ENCODE measurements at places on chromosomes 2 and 18.

GRCh38 chr2:11665510-11666362, 4.3 kb downstream of the NTSR2 start:
- no peak for DNase-seq

DNA sequence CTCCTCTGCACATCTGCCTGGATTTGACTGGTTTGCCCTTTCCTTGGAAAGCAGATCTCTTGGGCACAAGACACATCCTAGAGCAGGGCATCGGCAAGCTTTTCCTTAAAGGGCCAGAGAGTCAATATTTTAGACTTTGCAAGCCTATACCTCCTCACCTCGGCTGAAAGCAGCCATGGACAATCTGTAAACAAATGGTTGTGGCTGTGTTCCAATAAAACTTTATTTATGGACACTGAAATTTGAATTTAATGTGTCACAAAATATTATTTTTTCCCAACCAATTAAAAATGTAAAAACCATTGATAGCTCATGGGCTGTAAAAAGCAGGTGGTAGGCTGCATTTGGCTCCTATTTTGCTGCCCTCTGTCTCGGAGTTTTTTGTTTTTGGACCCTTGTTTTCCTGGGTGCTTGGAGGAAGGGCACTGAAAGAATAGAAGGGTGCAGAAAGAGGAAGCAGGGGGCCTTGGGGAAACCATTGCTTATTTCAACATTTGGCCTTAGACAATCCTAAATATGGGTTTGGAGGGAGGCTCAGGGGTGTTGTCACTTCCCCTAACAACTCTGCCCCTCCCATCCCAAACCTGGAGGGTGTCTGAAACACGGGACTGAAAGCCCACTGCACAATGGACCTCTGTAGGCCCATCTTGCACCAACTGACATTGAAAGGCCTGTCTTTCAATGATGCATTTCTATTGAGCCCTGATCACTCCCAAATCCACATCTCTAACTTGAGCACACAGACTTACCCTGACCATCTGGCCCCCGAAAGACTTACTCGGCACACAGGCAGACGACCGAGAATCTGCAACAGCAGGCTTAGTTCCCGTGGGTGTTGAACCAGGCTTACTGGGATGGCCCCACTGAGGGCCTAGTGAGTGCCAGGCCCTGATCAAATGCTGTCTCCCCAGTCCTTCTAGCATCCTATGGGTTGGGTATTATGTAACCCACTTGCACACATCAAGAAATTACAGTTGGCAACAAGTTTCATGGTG, 7.1 kb upstream of the ZFP36L2 start:
- no peak for DNase-seq

DNA sequence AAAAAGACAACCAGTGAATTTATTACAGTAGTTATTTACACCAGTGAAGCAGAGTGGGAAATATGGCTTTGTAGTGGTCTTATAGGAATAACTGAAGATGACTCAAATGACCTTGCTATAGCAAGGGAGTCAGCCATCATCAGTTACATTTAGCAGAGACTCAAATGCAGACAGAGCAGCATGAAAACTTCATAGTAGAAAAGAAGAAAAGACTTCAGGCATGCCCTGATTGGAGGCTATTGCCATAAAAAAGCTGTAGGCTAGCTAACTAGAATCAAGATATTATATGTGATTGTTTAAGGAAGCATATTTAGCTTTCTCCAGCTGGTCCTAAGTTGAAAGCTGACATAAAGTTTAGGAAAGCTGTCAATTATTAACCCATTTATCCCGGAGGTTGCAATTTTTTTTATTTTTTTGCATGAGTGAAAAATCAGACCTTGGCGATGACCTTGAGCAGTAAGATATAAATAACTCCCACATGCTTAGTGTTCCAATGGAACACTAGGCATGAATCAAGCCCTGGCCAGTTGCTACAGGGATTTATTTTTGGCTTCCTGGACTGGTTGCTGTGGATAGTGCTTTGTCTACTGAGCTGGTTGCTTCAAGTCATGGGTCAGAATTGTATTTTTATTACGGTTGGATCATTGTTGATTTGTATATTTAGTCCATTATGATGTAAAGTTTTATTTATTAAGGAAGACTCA, 675.6 kb upstream of the VRK2 start:
- DNase-seq: no peak

DNA sequence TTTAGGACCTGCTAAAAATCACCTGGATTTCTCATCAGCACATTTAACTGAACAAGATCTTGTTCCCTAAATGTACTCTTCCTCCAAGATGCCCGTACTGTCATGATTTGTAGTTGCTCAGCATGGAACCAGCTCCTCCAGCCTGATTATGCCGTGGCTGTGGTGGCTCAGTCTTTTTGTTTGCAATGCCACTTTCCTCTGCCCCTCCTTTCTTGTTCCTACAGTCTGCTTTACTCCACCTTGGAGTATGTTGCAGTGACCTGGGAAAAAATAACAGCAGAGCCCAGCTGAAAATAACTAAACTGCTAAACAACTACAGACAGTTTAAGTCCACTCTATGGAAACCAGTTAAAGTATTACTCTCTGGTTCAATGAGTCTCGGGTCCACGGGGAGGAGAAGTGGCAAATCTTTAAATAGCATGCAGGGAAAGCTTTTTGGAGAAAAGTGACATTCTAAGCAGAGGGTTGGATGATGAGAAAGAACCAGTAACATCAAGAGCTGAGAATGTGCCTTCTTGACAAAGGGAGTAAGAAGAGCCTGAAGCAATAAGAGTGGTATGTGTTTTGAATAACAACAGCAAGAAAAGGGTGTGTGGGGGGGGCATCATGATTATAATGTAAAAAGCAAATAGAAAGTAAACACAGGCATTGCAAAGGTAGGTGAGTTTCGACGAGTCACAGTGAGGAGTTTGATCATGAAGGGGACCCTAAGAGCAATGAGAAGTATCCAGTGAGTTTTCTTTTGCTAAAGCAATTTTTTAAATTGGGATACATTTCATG, 225.7 kb downstream of the TMX3 start:
- DNase-seq: no peak

DNA sequence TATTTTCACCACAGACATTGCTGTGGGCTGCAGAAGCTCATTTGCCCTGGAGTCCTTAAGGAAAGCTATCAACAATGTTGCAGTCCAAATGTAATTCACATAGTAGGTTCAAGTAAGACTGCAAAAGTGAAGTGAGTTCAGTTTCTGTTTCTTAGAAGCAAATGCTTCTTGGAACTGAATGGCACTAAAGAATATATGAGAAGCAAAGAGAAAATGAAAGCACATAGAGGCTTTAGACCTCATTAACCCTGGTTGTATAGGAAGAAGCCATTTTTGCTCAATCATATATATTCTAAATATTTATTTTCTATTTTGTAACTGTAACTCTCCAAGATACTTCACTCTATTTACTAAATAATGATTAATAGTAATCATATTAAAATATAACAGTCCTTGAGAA, 292.0 kb downstream of the ZNF804A start:
- no peak for DNase-seq

- DNase-seq: no peak
Observed at GRCh38 chr2:172751564-172751963, 15.9 kb downstream of the RAPGEF4 start.

GRCh38 chr18:68992719-68993482, 195.0 kb downstream of the CCDC102B start:
- no peak for DNase-seq

- no peak for DNase-seq
Observed at GRCh38 chr2:184351126-184351525, 247.2 kb upstream of the ZNF804A start.

DNA sequence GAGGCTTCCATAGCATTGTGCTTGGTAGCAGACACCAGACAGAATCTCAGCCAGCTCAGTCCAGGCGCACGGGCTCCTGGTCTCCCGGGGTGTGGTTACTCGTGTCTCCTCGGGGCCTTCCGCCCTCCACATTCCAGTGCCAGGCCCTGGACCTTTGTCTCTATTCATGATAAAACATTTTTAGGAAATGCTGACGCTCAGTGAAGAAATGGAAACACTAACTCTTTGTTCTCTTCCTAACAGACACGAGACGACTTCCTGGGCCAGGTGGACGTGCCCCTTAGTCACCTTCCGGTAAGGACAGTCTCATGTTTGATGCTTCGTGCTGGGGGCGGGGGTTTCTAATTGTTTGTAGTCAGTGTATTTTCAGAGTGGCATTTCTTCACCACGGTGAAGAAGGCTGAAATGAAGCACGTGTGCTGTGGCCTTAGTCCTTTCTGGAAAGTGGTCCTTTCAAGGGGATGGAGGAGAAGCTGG, 271.8 kb downstream of the NEDD4L start:
- DNase-seq: no peak
